Frontal cortex (tissue), 4 donors: ENCODE measurements at places on chromosomes 2 and 18.

- no peak for DNase-seq
Measured at GRCh38 chr18:58547864-58548263, 81.0 kb downstream of the ALPK2 start.

DNA sequence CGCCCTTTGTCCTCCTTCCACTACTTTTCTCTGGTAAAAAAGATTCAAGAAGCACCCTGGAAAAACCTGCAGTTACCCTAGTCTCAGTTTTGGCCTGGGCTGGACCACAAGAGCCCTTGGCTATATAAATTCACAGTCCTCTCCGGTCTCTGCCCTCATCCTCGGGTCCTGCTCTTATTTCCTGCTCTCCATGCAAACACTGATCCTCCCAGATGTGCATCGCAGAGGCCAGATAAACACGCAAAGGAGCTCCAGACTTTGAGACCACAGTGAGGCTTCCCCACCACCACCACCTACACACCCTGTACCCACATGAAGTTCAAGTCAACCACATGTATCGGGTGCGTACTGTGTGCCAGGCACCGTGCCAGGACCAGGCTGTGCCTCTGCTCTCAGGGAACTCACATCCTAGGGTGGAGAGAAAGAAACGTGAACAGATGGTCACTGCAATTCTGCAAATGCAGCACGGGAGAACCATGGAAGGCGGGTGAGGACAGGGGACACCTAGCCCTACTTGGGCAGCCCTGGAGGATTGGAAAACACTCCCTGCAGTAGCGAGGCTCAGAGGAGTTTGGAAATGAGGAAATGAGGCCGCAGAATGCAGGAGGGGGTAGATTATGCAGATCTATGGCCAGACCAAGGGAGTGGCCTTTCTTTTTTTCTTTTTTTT, 7.4 kb downstream of the CTDSP1 start:
- DNase-seq: no peak

DNA sequence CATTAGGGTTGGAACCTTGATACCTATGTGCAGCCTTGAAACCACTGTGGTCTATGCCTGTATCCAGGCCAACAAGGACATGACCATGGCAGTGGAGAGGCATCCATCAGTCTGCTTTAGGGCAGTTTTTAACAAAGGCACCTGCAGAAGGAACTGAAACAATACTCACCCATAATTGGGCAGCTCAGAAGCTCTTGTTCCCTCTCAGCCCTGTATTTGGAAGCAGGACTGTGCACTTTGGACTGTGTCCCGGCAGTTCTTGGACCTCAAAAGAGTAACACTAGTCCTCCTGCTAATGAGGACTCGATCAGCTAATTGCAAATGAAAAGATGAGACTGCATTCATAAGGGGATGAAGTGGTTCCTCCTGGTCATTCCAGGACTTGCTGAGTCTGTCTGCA, 500.2 kb upstream of the TNP1 start:
- DNase-seq: no peak

DNA sequence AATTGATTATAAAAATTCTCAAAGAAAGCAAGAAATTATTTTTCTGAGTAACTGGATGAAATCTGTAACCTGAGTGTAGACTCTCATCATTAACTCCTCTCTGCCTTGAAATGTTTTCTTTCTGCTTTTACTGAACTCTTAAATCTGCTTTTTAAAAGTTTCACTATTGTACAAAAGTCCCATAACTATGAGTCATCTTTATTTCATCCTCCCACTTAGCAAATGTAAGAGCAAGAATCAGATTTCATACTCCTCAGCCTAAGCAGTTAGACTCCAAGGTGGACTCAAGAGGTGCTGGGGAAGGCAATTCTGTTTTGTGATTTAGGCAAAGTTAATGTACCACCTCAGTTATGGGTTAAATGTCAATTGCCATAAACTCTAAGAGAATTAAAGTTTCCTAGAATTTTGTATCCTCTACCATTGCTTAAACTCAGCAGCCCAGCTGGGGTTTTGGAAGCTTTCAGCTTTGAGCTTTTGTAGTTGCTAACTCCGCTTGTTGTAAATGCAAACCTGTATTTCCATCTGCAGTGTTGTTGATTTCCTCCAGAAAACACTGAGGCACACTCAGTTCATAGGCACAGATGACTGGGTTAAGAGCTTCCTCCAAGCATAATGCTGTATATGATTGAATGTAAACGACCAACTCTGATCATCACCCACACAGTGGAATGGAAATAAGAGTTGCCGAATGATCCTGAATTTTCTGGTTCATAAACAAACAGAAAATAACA, 268.8 kb downstream of the ARHGAP15 start:
- no peak for DNase-seq

DNA sequence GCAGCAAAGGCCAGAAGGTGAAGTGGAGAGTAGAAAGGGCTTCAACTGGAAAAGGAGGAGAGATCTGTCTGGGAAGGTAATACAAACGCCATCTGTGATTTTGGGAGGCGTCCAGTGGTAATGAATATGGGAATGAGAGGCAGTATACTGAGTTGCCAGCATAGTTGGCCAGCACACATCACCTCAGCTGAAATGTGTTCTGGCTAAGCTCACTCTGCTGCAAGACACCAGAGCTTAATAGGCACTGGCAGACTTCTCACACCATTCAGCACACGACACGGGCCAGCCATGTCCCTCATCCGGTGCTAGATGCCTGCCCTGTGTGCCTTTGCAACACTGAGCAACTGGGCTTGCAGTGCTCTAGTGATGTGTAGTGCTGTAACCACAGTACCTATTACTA, 277.1 kb downstream of the PIEZO2 start:
- DNase-seq: no peak

GRCh38 chr18:58608216-58608615, 20.7 kb downstream of the ALPK2 start:
- no peak for DNase-seq
